ENCODE measurements at places on chromosomes 5 and 9.

- no peak for DNase-seq
These were observed 88.7 kb downstream of the SPOCK1 start for GRCh38 chr5:137410234-137411010.

DNA sequence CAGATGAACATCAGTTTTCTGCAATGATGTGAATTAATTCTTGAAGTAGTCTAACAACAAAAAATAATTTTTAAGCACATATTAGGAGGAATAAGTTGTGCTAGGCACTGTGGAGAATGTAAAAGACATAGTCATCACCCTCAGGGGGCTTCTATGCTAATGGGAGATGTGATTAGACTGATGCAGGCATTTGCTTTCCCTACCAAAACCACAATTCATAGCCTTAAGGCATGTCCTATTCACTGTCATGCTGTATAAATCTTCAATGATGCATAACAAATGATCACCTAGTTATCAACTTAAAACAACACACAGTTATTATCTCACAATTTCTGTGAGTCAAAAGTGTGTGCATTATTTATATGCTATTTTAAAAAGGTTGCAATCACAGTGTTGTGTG, 422.6 kb downstream of the MAN2A1 start:
- DNase-seq, result no peak

DNA sequence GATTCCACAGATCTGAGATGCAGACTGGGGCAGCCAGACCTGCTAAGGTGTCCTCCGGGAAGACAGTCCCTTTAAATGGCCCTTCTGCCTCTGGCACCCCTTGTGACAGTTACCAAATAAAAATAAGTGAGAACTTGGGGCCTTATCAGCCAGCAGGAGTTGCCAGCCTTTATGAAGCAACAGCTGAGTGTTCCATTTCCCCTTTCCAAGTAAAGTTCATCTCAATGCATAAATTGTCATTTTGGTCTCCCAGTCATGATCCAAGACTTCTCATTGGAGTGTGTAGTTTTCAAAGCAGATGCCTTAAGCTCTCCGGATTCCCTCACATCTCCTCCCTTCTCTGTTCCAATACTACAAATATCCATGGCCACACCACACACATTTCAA, 4.1 kb downstream of the PTCH1 start:
- DNase-seq, result no peak

GRCh38 chr9:93114169-93114983, 18.4 kb downstream of the CARD19 start:
- DNase-seq, result no peak

DNA sequence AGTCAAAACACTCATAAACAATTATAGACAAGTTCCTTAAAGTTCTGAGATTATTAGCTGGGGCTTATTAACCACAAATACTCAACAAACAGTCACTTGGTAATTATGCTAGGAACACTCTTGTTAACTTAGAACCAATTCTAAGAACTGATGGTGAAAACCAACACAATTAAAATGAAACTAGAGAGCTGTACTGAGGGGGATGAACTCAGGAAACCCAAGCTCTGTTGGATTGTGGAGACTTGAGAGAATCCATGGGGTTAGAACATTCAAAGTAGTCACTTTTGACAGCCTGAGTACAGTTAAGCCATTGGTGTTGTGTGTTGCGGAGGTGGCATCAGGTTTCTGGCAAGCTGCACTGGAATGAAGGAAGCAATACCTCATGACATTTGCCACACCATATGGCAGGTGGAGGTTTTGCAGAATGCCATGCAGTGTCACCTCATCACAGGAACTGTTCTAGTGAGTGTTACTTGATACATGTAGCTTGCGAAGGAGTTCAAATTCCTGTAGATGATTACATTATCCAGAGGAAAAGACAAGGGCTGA, 480.9 kb upstream of the CD180 start:
- no peak for DNase-seq

DNA sequence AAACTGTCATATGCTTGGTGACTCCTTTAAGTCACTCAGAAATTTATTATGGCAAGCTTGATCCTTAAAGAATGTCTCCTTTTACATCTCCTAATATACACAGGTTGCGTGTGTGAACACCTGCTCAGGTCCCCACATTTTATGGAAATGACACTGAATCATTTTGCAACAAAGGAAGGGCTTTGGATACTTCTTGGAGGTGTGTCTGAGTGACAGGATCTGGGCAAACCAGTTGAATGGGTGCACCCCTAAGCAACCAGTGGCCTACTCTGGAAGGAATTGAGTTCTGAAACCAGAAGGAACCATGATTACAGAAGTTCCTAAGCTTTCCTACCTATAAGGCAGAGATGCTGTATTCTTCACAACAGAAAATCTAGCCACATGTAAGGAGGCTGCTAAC, 483.9 kb upstream of the KLF4 start:
- DNase-seq, result no peak

DNA sequence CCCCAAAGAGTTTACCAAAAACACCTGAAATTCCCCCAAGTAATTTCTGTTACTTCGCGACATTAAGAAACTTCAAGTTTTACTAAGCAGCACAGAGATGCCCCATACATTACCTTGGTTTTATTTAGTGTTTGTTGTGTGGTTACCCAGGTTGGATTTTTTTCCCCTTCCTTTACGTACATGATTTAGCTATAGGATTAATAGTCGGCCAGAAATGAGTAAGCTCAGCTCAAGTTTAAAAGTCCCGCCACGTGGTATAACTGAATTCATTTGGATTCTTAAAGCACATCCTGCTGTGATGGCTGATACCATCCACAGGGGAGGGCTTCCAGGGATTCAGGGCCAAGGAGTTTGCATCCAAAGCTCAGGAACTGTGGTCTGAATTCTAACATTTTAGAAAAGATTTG, 75.9 kb downstream of the DAP start:
- DNase-seq, result no peak

- DNase-seq, result no peak
These were observed 185.6 kb downstream of the DCP2 start for GRCh38 chr5:113162208-113162607.

DNA sequence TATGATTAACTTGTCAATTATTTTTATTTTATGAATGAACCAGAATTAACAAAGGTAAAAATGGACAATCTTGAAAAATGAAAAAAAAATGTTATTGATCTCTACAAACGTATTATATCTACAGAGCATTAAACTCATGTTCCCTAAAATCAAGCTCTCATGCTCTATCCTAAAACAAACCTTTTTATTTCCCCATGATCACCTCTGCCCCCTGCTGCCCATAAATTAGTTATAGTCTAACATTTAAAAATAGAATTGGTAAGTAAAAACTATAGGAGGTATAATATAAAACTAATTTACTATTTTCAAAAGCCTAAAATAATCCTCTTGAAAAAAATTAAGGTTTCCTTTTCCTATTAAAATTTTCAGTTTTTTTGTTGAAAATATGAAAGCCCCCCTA, 168.0 kb upstream of the POU5F2 start:
- no peak for DNase-seq

GRCh38 chr9:128208946-128209669, 5.9 kb downstream of the DNM1 start:
- no peak for DNase-seq

- DNase-seq, result no peak
These were observed 50.6 kb downstream of the LHFPL2 start for GRCh38 chr5:78597974-78598371.

DNA sequence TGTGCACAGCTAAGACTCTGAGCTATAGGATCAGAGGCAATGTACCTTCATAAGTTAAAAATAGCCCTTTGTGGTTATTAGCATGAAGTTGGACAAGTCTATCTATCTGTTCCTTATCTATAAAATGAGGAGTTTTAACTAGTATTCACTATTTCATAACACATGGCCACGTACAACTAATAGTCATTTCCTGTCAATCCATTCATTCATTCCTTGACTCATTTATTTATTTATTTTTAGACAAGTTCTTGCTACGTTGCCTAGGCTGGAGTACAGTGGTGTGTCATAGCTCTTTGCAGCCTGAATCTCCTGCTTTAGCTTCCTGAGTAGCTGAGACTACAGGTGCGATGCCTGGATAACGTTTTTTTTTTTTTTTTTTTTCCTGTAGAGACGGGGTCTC, 92.1 kb downstream of the NR3C1 start:
- DNase-seq, result no peak

DNA sequence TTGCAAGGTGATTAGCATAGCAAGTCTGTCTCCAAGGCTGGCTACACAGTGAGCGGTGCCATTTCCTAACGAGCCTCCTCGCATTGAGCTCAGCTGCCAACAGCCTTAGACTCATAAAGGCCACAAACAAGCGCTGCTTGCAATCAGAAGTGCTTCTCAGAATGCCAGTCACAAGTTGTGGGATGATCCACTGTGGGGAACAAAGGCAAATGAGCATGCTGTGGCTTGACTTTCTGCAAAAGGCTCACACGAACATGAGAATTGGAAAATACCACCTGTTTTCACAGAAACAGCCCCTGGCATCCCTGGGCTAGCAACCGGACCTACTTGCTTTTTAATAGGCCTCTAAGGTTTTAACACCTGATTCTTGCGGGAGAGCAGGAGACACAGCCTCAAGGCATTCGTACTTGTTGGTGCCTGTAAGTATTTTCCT, 215.5 kb downstream of the FANCC start:
- no peak for DNase-seq

DNA sequence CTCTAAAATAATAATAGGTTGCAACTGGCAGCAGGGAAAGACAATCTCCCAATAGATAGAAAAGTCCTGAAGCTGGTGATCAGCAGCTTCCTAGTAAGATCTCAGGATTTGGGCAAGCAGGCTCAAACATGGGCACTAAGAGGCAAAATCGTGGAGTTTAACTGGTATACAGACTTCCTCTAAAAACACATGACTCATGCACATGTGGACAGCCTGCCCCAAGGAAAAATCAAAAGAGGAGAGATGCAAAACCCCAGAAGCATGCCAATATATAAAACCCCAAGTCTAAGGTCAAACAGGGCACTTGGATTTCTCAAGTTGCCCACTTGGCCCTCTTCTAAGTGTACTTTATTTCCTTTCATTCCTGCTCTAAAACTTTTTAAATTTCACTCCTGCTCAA, 62.8 kb downstream of the CDKN2A start:
- DNase-seq, result no peak

DNA sequence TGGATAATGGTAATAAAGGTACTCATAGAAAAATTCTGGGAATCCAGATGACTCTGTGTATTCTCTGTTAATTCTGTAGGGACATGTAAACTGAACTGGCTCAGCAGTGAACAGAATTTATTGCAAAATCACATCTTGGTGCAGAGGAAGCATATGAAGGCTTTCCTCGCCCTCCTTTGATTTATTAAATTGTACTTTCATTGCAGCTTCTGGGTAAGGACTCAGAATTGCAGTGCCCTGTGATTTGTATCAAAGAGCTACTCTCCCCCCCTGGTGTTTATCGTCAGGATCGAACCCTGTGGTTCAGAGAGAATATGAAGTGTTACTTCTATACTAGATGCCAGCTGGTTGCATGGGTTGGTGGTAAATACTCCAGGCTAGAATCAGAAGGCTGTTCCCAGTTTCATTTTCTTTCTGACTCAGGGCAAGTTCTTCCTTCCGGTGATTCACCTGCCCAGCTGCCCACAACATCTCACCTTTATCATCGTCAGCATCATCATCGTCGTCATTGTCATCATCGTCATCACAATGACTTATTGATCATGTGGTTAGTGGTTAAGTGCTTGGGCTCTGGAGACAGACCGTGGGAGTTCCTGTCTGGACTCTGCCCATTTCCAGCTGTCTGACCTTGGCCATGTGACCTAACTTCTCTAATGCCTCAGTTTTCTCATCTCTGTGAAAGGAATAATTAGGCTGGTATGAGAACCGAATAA, 238.8 kb downstream of the ARHGAP26 start:
- no peak for DNase-seq

DNA sequence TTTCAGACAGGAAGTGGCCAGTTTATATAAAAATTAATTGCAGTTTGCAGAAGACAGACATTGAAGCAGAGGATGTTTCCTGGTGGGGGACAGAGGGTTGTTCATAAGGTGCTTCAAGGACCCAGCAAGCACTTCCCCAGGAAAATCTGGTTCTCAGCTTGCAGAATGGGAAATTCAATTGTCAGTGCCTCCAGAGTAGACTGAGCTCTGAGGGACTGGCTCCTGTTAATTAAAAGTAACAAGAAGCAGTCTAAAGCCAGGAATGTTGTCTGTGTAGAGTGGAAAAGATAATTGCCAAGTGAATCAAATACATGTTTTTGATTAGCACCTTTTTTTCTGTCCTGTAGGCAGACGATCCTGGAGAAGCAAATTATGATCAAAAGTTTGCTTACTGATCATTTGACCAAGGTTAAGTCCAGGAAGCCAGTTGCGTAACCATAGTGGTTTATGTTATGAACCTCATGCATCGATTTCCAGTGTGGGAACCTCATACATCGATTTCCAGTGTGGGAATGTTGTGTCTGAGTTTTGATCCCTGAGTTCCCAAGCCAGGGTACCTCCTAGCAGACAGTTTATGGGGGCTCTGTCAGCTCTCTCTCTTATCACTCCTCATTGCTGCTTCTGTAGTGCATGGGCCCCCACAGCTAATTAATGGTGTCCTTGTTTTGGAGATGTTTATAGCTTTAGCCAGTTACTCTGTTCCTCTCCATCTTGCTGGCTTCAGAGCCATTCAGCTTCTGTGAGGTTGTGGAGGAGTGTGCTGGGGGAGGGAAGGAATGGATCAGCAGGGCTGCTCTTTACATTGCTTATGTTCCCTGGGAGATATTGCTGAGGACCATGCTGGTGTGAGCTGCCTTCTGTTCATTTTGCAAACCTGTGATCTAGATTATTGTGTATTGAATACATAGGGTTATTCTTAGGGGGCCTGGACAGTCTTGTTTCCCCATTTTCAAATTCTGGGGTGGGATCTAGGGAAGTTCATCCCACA, 17.1 kb downstream of the MSANTD3 start:
- no peak for DNase-seq

DNA sequence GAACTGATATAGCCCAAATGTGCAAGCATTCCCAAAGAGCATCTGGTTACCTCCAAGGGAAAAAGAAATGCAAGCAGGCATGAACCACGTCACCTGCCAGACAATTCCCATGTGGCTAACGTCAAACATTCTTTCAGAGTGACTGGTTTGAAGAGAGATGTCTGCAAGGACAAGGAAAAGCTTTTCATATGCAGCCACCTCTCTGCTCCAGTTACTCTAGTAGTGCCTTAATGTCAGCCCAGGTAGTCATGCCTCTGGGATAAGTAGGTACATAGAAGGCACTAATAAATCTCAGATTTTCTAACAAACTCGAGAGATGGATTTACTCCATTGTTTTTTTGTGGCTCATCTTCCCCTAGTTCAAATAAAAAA, 96.8 kb upstream of the IFNK start:
- no peak for DNase-seq

DNA sequence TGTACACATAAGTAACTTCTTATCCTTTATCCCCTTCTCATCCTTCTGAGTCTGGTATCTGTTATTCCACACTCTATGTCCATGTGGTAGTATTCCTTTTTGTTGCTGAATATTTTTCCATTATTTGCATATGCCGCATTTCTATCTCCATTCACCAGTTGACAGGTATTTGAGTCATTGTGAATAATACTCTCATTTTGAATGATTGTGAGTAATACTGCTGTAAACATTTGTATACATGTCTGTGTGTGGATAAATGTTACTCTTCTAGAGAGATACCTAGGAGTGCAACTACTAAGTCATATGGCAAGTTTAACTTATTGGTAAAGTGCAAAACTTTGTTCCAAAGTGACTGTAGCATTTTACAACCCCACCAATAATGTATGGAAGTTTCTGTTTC, 15.6 kb downstream of the RIC1 start:
- no peak for DNase-seq

GRCh38 chr5:155833287-155833686, 493.7 kb upstream of the SGCD start:
- no peak for DNase-seq

GRCh38 chr5:178289438-178289837, 56.8 kb upstream of the PHYKPL start:
- no peak for DNase-seq
